ENCODE measurements at places on chromosomes 12 and 14.

- no peak for DNase-seq
These were observed 61.4 kb upstream of the BEGAIN start for GRCh38 chr14:100648474-100649172.

GRCh38 chr12:83008703-83009102, 322.0 kb downstream of the TMTC2 start:
- no peak for DNase-seq

- DNase-seq: no peak
These were observed 1352.9 kb downstream of the TMEM121 start for GRCh38 chr14:106879241-106879640.

DNA sequence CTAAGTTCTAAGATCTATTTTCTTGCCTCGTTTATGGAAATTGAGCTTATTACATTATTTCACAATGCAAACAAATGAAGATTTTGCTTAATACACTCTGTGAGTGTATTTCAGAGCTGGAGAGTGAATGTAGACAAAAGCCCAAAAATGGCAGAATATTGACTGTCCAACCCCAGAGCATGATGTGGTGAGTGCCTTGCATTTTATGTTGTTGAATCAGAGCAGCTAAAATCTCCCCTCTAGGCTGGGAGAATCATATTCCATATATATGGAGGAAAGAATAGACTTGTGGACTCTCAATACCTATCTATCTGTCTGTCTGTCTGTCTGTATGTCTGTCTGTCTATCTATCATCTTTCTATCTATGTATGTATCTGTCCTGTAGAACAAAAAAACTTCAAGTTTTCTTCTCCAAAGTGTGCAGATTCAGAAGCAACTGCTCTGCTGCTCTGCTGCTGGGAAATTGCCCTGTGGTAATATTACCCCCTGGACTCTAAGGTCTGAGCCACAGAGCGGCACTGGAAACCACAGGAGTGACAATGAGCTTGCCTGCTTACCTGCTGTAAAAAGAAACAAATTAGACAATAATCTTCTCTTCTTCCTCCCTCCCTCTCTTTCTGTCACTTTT, 209.4 kb upstream of the PRICKLE1 start:
- no peak for DNase-seq

- no peak for DNase-seq
These were observed 16.3 kb downstream of the BEGAIN start for GRCh38 chr14:100570726-100571454.

DNA sequence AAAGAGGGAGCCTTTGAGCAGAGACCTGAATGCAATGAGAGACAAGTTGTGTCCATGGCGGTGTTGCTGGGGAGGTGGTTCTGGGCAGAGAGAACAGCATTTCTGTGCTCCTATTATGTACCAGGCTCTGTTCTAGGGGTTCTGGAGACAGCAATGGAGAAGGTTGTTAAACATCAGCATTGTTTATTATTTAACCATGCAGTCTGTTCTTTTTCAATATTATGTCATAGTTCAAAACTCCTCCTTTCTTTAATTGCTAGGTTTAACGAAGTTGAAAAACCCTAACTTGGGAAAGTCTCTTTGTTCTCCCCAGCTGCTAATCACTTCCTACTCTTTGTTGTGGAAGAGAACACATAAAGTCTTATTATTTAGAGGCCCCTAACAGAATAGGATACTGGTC, 279.3 kb downstream of the RAD51B start:
- DNase-seq: no peak

DNA sequence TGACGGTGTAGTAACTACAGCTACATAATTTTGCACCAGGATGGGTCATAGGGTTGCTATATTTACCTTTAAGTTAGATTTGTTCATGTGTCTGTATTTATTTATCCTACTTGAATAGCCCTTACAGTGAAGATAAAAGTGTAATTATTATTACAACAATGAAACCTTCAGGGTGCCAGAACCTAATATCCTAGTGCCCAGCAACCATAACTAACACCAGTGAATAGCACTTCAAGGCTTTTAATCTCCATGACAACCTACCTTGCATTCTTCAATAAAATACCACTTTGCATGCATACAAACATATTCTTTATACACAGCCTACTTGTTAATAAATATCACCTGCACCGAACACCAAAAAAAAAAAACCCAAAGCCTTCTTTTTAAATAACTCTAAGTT, 58.7 kb upstream of the G2E3 start:
- peak; percentile 92 for DNase-seq

- no peak for DNase-seq
These were observed 6.2 kb downstream of the COA8 start for GRCh38 chr14:103568952-103569351.
